CD4-positive, alpha-beta memory T cell (primary cell): ENCODE measurements at places on chromosomes 6 and 20.

- no peak for DNase-seq
These were observed 106.2 kb downstream of the TULP4 start for GRCh38 chr6:158418501-158418900.

- no peak for DNase-seq
These were observed 49.2 kb downstream of the FAM217A start for GRCh38 chr6:4029687-4030086.

GRCh38 chr6:169858935-169859351 lies 107.5 kb downstream of the ERMARD start:
- no peak for DNase-seq

GRCh38 chr6:53647462-53648094 lies 18.0 kb downstream of the KLHL31 start:
- DNase-seq, result peak; percentile 56

GRCh38 chr6:159170333-159170672 lies 1.1 kb downstream of the FNDC1 start:
- DNase-seq, result no peak

DNA sequence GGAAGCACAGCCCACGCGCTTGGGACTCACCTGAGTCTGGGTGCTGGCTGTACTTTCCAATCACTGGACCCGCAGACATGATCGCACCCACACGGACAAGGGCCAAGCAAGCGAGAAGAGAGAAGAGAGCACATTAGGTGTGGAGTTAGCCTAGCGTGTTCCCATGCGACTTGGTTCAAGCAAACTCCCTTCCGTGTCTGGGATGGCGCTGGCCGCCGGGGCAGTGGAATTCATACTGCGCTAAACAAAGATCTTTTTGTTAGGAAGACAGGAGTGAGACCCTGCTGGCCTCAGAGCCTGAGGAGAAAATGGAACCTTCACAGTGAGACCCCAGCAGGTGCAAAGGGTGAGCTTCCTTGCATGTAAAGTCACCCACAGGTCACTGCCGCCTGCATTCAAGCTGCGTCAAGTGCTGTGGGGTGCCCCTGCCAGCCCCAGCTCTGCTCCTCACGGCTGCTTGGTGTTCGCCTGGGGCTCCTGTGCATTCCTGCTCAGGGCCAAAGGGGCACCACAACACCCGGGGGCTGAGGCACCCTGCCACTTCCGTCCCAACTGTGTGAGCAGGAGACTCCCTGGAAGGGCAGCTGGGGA lies 26.4 kb downstream of the PSMG4 start:
- no peak for DNase-seq

DNA sequence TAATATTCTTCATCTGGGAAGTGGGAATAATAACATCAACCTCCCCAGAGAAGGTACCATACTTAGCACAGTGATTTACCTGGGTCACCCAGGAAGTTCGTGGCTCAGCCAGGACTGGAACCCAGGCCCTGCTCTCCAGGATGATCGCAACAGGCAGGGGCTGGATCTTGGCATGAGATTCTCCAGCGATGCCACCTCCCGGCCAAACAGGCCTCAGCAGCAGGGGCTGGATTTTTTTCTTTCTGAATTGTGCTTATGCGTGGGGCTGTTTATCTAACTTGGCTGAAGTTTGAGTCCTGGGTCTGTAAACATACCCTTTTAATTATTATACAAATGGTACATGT lies 129.5 kb upstream of the PTPN1 start:
- no peak for DNase-seq

DNA sequence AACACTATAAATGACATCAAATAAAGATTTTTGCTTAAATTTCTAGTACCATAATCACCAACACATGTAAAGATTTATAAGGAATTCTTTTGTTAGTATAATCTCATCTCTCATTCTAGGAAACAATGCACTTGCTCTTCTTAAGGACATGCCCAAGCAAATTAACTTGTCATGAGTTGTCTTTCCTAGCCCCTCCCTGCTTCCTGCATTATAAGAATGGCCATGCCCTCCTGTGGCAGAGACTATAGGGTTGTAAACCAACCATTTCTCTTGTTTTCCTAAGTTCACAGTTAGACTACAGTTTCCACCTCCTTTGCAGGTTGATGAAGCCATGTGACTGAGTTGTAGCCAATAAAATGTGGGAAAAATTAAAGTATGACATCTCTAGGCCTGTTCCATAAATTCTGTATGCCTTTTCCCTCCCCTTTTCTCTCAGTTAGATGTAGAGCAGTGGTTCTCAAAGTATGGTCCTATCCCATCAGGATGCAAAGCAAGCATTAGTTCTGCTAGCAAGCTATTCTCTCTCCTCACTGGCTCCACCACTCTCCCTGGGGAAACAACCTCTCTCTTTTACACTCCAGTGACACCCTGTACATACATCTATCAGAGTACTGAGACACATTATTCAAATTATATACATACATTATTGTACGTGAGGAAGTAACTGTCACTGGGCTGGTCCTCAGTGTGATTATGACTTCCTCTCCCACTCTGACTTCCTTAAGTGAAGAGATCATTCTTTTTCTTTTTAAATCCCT lies 295.0 kb downstream of the PKHD1 start:
- no peak for DNase-seq

DNA sequence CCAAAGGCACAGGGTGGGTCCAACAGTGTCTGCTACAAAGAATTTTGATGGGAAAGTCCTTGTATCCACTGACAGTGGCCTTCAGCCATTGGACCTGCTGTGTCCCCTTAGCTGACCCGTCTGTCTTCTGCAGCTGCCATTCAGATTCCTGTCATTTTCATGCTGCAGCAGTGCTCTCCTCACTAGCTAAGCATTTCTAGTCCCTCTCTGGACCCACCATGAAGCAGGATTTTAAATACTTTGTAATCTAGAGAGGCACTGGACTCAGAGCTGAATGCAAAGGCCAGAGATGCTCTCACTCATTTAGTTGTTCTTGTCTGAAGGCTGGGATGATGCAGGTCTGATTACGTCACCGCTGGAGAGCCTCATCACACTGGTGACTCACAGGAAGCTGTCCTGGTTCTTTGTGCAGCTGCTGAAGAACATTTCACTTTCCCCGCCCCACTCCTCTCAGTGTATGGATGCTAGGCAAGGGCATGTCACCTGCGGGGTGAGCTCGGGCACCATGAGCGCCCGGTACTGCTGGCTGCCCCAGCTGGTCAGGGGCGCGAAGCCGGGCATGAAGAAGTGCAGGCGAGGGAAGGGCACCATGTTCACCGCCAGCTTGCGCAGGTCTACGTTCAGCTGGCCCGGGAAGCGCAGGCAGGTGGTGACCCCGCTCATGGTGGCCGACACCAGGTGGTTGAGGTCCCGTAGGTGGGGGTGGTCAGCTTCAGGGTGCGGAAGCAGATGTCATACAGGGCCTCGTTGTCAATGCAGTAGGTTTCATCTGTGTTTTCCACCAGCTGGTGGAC lies 19.4 kb upstream of the TUBB2A start:
- DNase-seq, result no peak
